ENCODE measurements at places on chromosomes 3 and 15.

DNA sequence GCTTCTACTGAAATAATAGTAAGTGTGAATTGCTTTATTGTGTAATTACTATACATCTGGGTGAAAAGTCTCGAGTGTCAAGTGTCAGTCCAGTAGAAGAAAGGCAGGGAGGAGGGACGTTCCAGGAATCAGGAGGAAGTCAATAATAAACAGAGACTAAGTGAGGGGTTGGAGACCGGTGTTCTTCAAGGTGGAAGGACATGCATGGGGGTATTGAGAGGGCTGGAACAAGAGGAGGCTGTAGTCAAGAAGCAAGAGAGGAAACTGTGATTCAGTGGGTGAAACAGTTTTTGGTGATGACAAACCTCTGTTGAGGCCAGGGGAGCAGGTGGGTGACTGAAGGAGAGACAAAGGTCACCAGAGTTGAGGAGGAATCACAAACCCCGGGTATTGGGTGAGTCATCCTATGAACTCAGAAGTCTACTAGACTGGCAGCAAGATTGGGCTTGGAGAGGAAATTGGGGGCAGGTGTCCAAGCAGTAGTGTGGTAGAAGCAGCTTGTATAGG lies 11.6 kb upstream of the SCAMP5 start:
- DNase-seq = no peak

- DNase-seq = peak; percentile 74
Observed at GRCh38 chr3:105906836-105907235, 38.0 kb upstream of the CBLB start.

- peak; percentile 7 for DNase-seq
Observed at GRCh38 chr15:101523560-101523940, 34.0 kb upstream of the PCSK6 start.

GRCh38 chr3:278300-279064 lies 81.9 kb downstream of the CHL1 start:
- no peak for DNase-seq

- no peak for DNase-seq
Observed at GRCh38 chr3:157632075-157632474, 128.9 kb upstream of the VEPH1 start.

All from AG20443 (cell line).